ENCODE measurements at places on chromosomes 3 and 15. TPM values are rescaled to one million over a fixed set of nuclear protein-coding genes. Genes with fewer than 3 reads are reported as not detected.
A peak's percentile ranks its signal among the peaks of the same experiment; 100 is the strongest.

DNA sequence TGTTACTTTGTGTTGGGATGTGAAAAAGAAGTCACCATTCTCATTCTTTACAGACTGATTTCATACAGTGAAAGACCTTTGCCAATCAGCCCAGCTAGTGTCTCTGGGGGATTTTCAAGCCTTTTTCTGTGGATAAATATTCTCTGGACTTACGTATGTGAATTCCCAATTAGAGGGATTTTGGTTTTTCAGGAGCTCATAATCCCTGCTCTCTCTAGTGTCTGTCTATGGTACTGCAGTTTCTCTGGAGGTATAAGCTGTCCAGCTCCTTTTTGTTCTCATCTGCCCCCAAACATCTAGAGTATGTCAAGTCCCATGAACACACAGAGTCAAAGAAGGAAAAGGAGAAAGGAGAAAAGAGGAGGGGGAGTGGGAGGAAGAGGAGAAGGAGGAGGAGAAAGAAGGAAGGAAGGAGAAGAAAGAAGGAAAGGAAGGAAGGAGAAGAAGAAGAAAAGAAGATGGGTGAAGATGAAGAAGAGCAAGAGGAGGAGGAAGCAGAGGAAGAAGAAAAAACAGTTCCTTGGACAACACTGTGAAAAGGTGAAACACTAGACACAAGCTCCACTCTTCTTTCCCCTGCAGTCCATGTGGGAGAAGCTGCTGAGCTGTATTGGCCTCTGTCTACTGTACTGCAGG lies 218.6 kb downstream of the GREM1 start:
- no peak for DNase-seq
- H3K4me1 ChIP-seq: no peaks in the 10 kb centered on the region
- H3K27me3 ChIP-seq: peaks cover 1% of the 10 kb centered on the region

- no peak overlapping the region for H3K4me3 ChIP-seq
- peaks cover 12% of the 10 kb centered on the region for H3K27me3 ChIP-seq
- H3K36me3 ChIP-seq: peaks cover 5% of the 10 kb centered on the region
- peaks cover 23% of the 10 kb centered on the region for H3K4me1 ChIP-seq
Observed at GRCh38 chr15:39584266-39584659, 3.4 kb downstream of the THBS1 start.

DNA sequence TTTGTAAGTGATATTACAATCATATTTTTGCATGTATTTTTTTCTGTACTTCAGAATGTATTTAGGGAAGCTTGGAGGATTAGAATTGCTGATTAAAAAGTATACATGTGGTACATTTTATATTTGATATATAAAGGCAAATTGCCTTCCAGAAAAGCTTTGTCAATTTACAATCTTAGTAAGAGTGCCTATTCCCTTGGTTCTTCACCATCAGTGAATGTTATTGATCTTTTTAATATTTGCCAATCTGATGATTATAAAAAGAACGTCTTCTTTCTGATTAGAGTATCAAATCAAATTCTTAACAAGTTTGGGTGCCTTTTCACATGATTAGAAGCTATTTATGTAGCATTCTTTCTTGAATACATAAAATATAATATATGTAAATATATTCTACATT lies 9.1 kb downstream of the WDR49 start:
- no peak for DNase-seq
- no peaks in the 10 kb centered on the region for H3K27me3 ChIP-seq
- no peak overlapping the region for H3K4me3 ChIP-seq
- no peak overlapping the region for H3K27ac ChIP-seq
- no peaks in the 10 kb centered on the region for H3K36me3 ChIP-seq

DNA sequence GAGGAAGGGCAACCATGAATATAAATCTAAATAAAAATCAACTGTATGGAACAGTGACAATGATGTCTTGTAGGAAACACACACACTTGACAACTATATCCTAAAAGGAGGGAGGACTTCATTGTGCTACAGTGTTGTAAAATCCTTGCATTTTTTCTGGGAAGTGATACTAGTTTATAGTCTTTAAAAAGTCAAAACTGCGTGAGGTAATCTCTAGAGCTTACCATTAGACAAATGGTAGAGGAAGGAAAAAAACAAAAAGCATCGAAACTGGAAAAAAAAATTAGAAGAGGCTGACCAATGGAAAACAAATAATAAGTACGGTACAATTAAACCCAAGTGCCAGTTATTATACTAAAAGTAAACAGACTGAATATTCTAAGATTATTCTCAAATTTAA lies 38.7 kb downstream of the CHSY1 start:
- H3K36me3 ChIP-seq: no peaks in the 10 kb centered on the region
- H3K27ac ChIP-seq: no peak overlapping the region
- no peak for DNase-seq
- no peaks in the 10 kb centered on the region for H3K4me1 ChIP-seq
- no peaks in the 10 kb centered on the region for H3K27me3 ChIP-seq
- no peak overlapping the region for H3K4me3 ChIP-seq

DNA sequence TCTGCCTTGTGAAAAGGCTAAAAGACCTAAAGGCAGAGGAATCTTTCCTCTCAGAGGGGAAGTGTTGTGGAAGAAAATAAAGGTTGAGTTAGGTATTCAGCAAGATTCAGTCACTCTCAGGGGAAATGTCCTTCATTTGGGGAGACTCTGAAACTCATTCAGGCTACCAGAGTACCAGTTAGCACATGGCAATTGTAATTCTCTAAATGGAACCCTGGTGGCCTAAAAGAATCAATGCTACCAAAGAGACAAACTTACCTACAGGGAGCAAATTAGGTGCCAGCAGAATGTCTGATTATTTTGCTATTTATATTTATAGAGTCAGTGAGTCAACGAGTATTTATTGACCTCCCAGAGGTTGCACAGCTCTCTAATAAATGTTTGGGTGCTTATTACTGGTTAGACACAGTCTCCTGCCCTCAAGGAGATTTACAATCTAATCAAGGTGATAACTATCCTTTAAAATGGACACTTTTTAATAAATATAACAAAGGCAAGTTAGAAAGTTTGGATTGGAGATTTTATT lies 33.9 kb upstream of the CDIN1 start:
- H3K4me1 ChIP-seq: no peaks in the 10 kb centered on the region
- H3K36me3 ChIP-seq: no peaks in the 10 kb centered on the region
- no peaks in the 10 kb centered on the region for H3K27me3 ChIP-seq
- no peak overlapping the region for H3K4me3 ChIP-seq

GRCh38 chr3:186609247-186609868 lies 3.5 kb upstream of the AHSG start:
- H3K4me3 ChIP-seq: no peak overlapping the region
- no peak for DNase-seq
- H3K27ac ChIP-seq: no peak overlapping the region
- peaks cover 1% of the 10 kb centered on the region for H3K4me1 ChIP-seq
- no peaks in the 10 kb centered on the region for H3K36me3 ChIP-seq
- peaks cover 4% of the 10 kb centered on the region for H3K27me3 ChIP-seq

- H3K27me3 ChIP-seq: no peaks in the 10 kb centered on the region
- H3K36me3 ChIP-seq: peaks cover 8% of the 10 kb centered on the region
- DNase-seq: no peak
- peaks cover 17% of the 10 kb centered on the region for H3K4me1 ChIP-seq
- no peak overlapping the region for H3K4me3 ChIP-seq
Observed at GRCh38 chr3:69338911-69339310, 47.0 kb downstream of the FRMD4B start.

- no peak overlapping the region for H3K4me3 ChIP-seq
- peaks cover 4% of the 10 kb centered on the region for H3K27me3 ChIP-seq
- H3K27ac ChIP-seq: no peak overlapping the region
Observed at GRCh38 chr15:63987796-63988378, 58.4 kb downstream of the DAPK2 start.

DNA sequence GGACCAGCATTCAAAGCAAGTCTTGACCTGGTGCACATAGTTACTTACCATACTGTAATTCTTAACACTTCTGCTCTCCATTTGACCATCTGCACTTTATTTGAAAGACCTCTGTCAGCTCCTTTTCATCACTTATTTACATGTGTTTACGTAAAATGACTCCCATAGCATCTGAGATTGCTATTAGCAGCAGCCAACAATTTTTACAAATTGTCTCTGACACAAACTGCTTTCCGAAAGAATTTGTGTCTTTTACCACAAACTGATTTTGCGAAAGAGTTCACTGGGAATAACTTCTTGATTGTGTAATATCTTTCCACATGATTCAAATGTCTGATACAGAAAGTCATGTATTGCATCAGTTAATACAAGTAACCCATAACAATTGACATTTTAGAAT lies 144.1 kb upstream of the PEX5L start:
- no peaks in the 10 kb centered on the region for H3K4me1 ChIP-seq
- no peak overlapping the region for H3K4me3 ChIP-seq
- H3K36me3 ChIP-seq: no peaks in the 10 kb centered on the region

- no peak overlapping the region for H3K4me3 ChIP-seq
- H3K36me3 ChIP-seq: no peaks in the 10 kb centered on the region
- DNase-seq: no peak
- peaks cover 1% of the 10 kb centered on the region for H3K27me3 ChIP-seq
Observed at GRCh38 chr3:85835857-85836440, 877.2 kb downstream of the CADM2 start.

DNA sequence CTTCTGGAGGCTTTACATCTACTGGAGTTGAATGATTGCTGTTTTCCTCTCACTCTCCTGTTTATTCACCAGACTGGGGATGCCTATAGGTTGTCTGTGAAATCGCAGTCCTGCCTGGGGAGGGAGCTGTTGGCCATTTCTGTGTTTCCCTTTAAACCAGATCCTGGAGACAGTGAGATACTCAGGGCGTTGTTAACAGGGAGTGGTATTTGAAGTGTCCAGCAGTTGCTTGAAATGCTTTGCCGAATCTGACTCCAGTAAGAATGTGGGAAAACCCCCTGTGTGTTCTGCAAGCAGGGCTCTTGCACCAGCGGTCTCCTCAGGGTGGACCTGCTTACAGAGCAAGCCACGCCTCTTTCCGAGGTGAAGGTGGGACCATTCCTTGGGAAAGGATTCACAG lies 4.3 kb upstream of the LRRK1 start:
- no peak overlapping the region for H3K27ac ChIP-seq
- peaks cover 9% of the 10 kb centered on the region for H3K36me3 ChIP-seq
- no peak overlapping the region for H3K4me3 ChIP-seq
- peak; percentile 25 for DNase-seq
- peaks cover 10% of the 10 kb centered on the region for H3K27me3 ChIP-seq

DNA sequence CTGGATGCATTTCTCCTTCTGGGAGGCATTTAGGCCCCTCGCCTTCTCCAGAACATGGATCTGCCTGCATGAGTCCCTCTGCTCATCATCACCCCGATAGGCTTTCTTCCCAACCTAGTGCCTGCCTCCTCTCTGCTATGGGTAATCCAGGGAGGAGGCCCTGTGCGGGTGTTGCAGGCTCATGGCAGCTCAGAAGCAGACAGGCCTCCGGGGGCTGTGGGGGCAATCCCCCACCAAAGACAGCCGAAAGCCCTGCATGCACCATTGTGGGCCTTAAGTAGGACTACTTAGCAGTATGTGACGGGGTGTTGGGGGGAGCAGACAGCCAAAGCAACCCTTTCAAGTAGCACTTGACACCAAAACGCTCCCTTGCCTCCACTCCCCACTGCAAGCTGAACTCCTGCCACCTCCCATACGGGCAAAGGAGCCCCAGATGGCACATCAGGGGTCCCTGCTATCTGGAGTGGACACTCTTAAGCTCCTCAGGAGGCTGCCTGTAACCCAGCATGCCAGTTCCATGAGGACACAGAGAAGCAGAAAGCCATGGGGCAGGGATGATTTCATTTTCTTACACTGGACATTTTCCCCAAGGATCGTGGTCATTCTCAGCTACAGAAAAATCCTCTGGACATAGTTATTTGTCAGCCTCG lies 98.8 kb upstream of the HACD2 start:
- H3K4me3 ChIP-seq: no peak overlapping the region
- peaks cover 31% of the 10 kb centered on the region for H3K4me1 ChIP-seq
- peaks cover 9% of the 10 kb centered on the region for H3K27me3 ChIP-seq
- peaks cover 6% of the 10 kb centered on the region for H3K36me3 ChIP-seq
- no peak for DNase-seq

DNA sequence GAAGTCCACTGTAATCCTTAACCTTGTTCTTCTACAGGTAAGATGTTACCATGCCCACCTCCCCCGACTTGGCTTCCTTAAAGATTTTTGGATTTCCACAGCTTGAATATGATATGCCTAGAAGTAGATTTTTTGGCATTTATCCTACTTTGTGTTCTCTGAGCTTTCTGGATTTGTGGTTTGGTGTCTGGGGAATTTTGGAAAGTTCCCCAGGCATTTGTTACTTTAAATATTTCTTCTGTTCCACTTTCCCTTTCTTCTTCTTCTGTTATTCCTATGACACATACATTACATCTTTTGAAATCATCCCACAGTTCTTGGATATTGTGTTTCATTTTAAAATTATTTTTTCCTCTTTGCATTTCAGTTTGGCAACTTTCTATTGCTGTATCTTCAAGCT lies 122.1 kb upstream of the TMEM108 start:
- H3K27ac ChIP-seq: no peak overlapping the region
- H3K4me3 ChIP-seq: no peak overlapping the region
- H3K4me1 ChIP-seq: no peaks in the 10 kb centered on the region
- no peaks in the 10 kb centered on the region for H3K36me3 ChIP-seq

DNA sequence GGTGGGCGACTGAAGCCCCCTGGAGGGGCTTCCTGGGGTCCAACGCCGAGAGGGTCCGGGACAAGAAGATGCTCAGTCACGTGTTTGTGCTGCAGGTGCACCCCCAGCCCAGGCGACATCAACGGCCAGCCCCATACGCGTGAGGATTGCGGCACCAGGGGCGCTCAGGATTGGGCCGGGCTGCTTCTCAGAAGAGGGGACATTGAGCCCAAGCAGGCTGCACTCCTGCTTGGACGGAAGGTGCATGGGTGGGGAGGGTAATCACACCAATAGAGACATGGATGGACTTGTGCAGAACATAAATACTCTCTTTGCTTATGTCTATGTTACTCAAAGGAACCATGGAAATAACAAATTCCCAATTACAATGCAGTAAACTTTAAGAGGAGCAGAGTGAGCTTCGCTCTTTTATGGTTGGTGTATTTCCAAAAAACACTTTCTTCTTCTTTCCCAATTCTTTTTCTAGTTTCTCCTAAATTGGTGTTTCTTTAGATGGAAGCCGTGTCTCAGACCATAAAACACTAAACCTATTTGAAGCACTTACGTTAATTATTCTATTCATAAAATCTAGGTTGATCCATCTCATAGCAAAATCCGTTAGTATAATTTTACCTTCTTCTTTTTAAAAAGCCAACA lies 182.7 kb downstream of the GOLGA6L6 start:
- H3K4me3 ChIP-seq: no peak overlapping the region
- peaks cover 8% of the 10 kb centered on the region for H3K36me3 ChIP-seq
- H3K27me3 ChIP-seq: peaks cover 15% of the 10 kb centered on the region
- H3K27ac ChIP-seq: no peak overlapping the region

DNA sequence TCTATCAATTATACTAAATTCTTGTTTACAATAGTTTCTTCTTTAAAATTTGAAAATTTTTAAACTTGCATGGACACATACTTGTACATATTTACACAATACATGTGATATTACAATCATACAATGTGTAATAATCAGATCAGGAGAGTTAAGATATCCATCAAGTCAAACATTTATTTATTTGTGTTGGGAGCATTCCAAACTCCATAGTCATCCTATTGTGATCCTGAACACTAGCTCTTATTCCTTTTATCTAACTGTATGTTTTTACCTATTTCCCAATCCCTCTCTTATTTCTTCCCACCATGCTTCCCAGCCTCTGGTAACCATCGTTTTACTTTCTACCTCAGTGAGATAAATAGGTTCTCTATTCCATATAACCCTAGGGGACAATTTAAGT lies 1219.2 kb downstream of the ZPLD1 start:
- H3K27ac ChIP-seq: no peak overlapping the region
- no peak for DNase-seq

The AQP9 gene
- not detected for total RNA-seq

The RCN2 gene
- total RNA-seq: 76.1 TPM

The SMAD6 gene
- total RNA-seq: 21.3 TPM

The DZIP3 gene
- 16.0 TPM for total RNA-seq

The ATP13A5 gene
- total RNA-seq: 0.23 TPM

The CA12 gene
- total RNA-seq: 0.44 TPM

The IVD gene
- total RNA-seq: 56.2 TPM

The OSTN gene
- not detected for total RNA-seq

All from endothelial cell (in vitro differentiated cells).